ENCODE measurements at places on chromosomes 16 and 17.

DNA sequence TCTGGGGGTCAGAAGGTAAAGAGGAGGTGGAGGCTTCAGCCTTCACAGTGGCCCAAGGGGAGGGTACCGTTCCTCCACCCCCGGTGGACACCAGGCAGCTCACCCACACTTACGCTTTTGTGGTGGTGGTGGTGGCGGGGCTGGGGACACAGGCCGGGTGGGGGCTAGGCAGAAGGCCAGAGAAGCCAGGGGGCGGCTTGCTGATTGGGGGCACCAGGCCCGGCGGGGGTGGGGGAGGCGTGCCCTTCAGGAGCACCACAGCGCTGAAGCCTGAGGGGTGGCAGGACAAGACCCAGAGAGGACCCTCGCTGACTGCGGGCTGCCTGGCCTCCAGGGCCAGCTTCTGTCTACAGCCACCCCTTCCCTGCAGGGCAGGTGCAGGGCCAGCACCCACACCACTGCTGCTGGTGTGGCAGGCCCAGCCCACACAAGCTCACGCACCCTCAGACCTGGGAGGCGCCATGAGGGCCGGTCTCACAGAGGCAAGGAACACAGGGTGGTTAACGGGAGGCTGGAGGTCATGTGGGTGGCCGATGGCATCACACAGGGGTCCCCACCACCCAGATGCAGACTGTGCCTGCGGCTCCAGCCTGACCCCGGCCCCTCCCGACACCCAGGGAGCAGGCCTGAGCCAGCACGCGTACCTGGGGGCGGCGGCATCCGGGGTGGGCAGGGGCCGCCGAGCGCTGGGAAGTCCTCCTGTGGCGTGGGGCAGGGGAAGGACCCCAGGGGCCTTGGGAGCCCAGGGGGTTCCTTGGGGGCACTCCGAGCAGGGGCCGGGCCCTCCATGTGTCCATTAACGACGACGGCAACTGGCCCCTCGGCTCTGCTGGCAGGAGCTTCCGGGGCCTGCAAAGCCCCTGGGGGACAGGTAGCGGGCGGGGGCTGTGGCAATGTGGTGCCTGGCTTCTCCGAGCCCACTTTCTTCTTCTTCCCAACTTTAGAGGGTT lies 9.4 kb downstream of the SYNGR3 start:
- DNase-seq, result no peak

DNA sequence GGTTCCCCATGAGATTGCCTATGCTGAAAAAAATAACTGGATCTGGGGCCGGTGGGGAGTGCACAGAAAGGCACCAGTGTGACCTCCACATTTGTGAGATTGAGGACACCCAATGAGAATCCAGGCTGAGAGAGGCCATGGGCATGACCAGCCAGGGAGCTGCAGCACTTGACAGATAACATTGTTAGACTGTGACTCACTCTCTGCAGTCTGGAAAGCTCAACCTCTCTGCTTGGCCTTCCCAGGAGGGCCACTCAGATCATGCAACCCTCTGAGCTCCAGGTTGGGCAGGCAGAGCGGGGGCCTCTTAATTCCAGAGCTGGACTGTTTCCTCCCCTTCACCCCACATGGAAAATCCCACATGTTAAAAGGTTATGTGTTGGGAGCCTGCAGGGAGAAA lies 30.1 kb downstream of the FZD2 start:
- no peak for DNase-seq

- DNase-seq, result no peak
Observed at GRCh38 chr16:84239141-84239769, 557 bp downstream of the KCNG4 start.

DNA sequence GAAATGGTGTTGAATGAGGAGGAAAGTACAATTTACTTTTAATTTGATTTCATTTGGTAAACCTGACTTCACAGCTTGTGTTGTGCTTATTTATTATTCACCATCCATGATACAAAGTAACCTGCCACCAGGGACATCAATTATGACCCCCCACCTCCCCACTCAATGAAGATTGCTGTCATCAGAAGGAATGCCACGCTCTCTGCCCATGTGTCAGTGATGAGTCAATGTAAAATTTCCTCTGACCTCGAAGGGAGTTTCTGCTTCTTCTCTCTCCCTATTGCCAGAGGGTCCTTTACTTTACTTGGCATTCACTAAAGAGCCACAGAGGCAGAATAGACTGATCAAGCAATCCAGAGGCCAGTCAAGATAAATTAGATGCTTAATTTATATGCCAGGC lies 759.7 kb downstream of the CDH11 start:
- no peak for DNase-seq

- no peak for DNase-seq
Observed at GRCh38 chr16:54980821-54981220, 50.2 kb downstream of the IRX5 start.

Measured in CD4-positive, alpha-beta T cell treated with Interleukin-4 for 4 hours (primary cell).